Posterior vena cava (tissue), 2 donors: ENCODE measurements at places on chromosomes 7 and 10.

DNA sequence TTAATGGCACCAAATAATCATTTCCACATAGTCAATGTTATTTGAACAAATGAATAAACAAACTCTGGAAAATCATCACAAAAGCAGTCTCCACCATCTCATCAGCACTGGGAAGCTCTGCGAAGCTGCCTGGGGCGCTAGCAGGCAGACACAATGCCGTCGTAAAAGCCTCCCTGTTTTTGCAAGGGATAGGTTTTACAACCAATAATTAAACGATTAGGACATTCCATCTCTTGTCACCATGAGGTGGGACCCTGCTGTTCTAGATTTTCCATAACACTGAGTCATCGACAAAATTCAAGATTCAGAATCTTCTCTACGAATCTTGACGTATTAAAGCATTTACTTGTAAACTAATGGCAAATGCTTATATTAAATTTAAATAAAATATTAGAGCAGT lies 172.8 kb upstream of the AKR1E2 start:
- DNase-seq = no peak

GRCh38 chr10:119254335-119254734 lies 47.0 kb downstream of the GRK5 start:
- no peak for DNase-seq

DNA sequence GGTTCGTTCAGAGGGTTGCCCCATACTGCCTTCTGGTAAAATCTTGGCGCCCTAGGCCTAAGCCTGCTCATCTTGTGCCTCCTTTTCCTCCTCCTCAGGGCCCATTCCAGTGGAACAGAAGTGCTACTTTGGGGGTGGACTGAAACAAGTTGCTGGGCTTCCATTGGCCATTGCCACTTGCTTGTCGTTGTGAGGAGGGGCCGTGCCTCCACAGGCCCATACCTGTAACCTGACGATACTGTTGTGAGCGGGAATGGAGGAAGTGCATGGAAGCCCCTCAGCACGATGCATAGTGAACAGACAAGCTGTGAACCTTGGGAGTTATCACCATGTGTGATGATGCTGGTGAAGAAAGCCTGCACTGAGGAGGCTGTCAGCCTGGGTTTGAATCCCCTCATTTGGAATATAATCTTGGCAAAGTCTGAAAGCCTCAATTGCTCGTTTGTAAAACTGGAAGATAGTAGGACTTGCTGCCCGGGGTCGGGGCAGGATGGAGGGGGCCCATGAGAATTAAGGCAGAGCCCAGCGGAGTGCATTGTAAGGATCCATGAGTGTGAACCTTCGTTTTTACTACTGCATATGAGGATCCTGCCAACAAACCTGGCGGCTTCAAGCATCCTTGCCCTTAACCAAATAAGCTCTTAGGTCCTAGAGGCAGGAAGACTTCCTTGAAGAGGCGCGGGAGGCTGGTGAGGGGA lies 671 bp upstream of the PAPSS2 start:
- no peak for DNase-seq

DNA sequence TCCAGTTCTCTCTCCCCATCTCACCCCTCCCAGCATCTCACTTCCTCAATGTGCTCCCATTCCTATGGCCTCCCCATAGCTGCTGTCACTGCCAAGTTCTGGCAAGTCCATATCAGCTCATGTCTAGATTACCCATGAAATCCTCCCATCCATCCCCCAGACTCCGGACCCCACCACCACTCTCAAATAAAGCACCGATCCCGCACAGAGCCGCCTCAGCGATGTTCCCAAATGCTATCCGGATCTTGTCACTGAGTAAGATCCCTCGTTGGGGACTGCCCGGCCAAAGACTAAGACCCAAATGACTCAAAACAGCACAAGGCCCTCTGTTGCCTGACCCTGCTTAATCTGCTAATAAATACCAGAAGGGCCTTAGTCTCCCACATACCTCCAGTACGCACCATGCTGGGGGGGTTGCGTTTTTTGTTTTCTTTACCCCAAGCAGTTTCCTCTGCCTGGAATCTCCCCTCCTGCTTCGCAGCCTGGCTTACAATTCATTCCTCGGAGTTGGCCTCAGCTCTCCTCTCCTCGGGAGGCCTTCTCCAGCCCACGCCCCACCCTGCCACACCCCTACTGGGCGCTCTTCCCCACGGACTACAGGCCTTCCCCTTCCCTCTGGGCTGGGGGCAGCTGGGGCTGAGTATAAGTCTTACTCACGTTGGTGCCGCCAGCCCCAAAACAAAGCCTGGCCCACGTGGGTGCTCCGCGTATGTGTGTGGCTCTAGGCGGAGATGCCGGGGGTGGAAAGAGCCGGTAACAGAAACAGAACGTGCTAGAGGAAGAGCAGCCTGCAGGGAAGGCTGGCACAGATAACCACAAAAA lies 1.8 kb upstream of the DUSP5 start:
- DNase-seq = no peak

DNA sequence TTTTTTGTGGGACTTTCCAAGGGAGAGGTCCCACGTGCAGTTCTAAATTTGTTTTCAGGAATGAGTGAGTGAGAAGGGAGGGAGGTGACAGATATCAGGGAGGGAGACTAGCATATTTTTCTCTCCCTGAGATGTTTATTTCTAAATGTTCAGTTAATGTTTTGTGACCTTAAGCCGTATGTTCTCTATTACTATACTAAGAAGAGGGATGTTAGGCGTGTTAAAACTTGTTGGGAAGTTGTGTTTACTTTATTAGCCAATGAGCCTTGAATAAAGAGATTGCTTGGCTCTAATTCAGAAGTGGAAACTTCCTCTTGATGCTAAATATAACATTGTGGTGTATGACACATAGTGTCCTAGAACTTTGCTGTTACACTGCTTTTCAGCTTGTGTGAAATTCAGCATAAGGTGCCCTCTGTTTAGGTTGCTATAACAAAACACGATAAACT lies 37.3 kb downstream of the DNAH11 start:
- DNase-seq = no peak

- DNase-seq = no peak
Measured at GRCh38 chr10:124378271-124378670, 40.5 kb downstream of the OAT start.

- DNase-seq = no peak
Measured at GRCh38 chr10:124043310-124044142, 49.9 kb downstream of the CHST15 start.

GRCh38 chr10:60883187-60883586 lies 60.8 kb downstream of the RHOBTB1 start:
- no peak for DNase-seq

GRCh38 chr7:1855725-1856160 lies 185.7 kb downstream of the ELFN1 start:
- DNase-seq = peak; percentile 62

DNA sequence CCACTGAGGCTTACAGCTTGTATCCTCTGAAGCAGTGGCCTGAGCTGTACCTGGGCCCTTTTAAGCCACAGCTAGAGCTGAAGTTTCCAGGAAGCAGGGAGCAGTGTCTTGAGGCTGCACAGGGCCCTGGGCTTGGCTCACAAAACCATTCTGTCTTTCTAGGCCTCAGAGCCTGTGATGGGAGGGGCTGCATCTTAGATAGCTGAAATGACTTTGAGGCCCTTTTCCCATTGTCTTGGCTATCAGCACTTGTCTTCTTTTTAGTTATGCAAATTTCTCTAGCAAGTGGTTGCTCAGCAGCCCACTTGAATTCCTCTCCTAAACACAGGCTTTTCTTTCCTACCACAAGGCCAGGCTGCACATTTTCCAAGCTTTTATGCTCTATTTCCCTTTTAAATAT lies 864.2 kb downstream of the REEP3 start:
- no peak for DNase-seq

DNA sequence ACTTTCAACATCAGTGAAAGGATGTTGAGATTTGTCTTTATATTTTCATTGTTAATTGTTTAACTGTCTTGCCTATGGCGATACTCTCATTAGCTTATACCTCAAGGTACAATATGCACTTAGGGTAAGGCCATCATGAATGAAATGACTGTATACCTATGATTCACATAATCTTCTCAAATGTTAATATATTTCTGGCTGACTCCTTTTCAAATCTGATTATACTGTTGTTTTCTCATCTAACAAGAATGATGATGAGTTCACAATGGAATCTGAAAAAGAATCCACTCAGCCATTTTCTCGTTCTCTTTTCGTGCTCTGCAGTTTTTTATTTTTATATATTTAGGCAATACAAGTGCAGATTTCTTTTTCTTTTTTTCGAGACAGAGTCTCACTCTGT lies 159.1 kb downstream of the ARHGAP12 start:
- no peak for DNase-seq
